Activated CD4-positive, CD25-positive, alpha-beta regulatory T cell treated with anti-CD3 and anti-CD28 coated beads, Interleukin-2, amount 50 U/mL, for 24 hours (primary cell): ENCODE measurements at places on chromosomes 3 and 15.
A peak's percentile ranks its signal among the peaks of the same experiment; 100 is the strongest.

GRCh38 chr15:29311696-29312095 lies 42.1 kb upstream of the NSMCE3 start:
- ATAC-seq = no peak

- no peak for ATAC-seq
Measured at GRCh38 chr15:82128401-82129148, 82.8 kb upstream of the MEX3B start.

- ATAC-seq = no peak
Measured at GRCh38 chr15:39130556-39131379, 450.1 kb upstream of the THBS1 start.

DNA sequence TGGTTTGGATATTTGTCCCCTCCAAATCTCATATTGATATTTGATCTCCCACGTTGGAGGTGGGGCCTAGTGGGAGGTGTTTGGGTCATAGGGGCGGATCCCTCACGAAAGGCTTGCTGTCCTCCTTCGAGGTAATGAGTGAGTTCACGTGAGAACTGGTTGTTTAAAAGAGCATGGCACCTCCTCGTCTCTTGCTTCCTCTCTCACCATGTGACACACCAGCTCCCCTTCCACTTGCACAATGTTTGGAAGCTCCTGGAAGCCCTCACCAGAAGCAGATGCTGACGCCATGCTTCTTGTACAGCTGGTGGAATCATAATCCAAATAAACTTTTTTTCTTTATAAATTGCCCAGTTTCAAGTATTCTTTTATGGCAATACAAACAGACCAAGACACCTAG lies 38.6 kb downstream of the RFTN1 start:
- ATAC-seq = no peak

- no peak for ATAC-seq
Measured at GRCh38 chr3:46763178-46763577, 45.5 kb upstream of the PRSS50 start.

GRCh38 chr15:92619145-92620101 lies 36.2 kb downstream of the FAM174B start:
- ATAC-seq = no peak

DNA sequence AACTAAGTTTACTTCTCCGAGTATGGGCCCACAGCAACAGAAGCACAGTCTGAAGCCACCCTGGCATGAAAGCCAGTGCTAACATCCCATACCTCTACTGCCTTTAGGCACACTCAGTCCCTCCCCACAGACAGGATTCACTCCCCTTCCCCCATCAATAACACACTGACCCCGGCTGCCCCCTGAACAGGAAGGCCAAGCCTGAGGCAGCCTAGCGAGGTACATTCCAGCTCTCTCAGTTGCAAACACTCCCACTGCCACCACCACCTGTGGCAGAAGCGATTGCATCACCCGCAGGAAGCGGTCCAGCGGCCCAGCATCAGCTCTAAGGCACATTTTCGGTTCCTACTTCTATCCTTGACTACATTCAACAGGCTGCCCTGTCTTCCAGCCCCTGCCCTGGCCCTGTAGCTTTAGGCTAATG lies 7.0 kb upstream of the BMF start:
- peak; percentile 73 for ATAC-seq

DNA sequence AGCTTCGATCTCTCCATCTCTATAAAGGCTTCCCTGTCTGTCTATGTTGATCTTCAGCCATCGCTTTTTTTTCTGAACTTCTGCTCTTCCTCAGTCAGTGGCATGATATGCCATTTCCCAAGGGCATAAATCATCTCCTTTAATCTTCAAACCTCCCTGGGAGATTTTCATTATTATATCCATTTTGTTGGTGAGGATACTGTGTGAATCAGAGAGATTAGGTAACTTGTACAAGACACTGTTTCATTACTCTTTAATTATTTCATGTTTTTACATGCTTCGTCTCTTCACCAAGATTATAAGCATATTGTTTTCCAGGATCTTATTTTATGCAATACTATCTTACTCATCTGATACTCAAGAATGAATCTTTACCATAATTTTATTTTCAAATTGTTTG lies 124.8 kb upstream of the ATP11B start:
- ATAC-seq = no peak

GRCh38 chr3:197238842-197239241 lies 59.6 kb downstream of the DLG1 start:
- no peak for ATAC-seq

GRCh38 chr15:78035861-78036476 lies 41.5 kb downstream of the TBC1D2B start:
- no peak for ATAC-seq

- ATAC-seq = no peak
Measured at GRCh38 chr3:36298188-36298587, 82.1 kb upstream of the STAC start.

- ATAC-seq = no peak
Measured at GRCh38 chr3:123682302-123682701, 97.4 kb upstream of the HACD2 start.
